Activated T-cell treated with anti-CD3 and anti-CD28 coated beads, Interleukin-2, amount 50 U/mL, for 1 hour (primary cell): ENCODE measurements at places on chromosomes 2 and 18.

GRCh38 chr18:53689886-53690285 lies 534.6 kb downstream of the MBD2 start:
- no peak for DNase-seq

DNA sequence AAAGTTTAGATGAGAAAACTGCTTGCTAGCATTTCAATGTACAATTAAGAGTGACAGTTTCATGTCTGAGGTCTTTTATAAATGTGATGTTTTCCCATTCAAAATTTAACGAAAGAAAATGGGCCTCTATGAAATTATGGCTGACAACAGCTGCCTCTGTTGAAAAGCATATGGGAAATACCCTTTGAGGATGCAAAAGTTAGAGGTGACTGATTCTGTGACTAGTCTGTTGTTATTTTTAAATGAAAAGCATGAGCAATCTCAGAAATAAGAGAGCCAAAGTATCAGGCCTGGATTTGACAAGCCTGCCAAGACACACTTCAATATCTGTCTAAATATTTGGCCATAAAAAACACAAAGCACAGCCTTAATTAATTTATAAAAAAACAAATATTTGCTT lies 580.8 kb downstream of the ERBB4 start:
- no peak for DNase-seq

GRCh38 chr18:78538669-78539440 lies 440.8 kb upstream of the SALL3 start:
- no peak for DNase-seq

GRCh38 chr2:33494155-33494779 lies 17.8 kb downstream of the RASGRP3 start:
- no peak for DNase-seq

GRCh38 chr2:23484767-23485166 lies 99.8 kb downstream of the KLHL29 start:
- no peak for DNase-seq
